ENCODE measurements at places on chromosomes 6 and 20. TPM values are rescaled to one million over a fixed set of nuclear protein-coding genes. Genes with fewer than 3 reads are reported as not detected.

DNA sequence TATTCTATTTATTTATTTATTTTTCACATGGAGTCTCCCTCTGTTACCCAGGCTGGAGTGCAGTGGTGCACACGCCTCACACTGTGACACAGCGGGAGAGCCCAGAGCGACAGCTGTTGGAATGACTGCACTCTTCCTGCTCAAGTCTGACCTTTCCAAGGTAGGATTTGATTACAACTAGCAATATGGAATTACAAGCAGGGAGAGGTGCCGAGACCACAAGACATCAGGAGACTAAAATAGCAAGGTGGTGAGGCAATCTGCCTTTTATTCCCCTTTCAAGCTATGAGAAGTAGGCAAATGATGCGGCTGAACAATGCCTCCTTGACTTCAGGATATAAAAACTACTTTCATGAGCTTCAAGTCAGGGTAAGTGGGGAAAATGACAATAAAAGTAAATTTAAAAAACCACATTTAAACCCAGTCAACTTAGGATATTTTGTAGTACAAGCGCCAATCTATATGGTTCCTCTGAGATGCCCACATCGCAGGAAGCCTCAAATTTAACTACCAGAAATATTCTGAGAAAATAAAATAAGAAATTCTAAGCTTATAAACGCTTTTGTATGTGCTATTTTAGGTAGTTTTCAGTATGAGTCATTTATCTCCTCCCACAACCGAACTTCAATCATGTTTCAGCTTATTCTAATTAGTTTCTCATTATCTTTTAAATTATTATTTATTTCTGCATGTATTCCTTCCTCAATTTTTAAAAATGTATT, 146.9 kb upstream of the SGK1 start:
- no peaks in the 10 kb centered on the region for H3K36me3 ChIP-seq
- no peak overlapping the region for H3K4me3 ChIP-seq
- H3K27ac ChIP-seq: no peak overlapping the region
- H3K27me3 ChIP-seq: no peaks in the 10 kb centered on the region
- no peak for DNase-seq
- no peaks in the 10 kb centered on the region for H3K4me1 ChIP-seq

DNA sequence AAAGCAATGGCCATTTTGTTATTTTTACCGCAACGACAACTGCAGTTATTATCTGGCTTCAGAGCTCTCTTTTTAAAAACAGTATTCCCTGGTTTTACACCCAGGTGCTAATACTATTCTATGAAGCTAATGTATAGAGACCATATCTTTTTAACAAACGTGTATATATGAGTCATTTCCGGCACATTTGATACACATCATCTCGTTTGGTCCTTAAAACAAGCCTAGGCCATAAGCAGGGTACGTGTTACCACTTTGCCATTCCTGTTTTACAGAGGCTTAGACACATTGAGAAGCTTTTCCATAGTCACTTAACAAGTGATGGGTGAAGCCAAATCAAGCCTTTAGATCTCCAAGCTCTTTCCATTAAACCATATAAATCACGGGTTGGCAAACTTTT, 5.5 kb downstream of the TRAF3IP2 start:
- peaks cover 83% of the 10 kb centered on the region for H3K4me1 ChIP-seq
- H3K4me3 ChIP-seq: no peak overlapping the region
- peak overlapping the region; percentile 73 for H3K27ac ChIP-seq
- DNase-seq: no peak

GRCh38 chr6:144346719-144347447, 61.7 kb downstream of the UTRN start:
- no peaks in the 10 kb centered on the region for H3K36me3 ChIP-seq
- H3K27ac ChIP-seq: peak overlapping the region; percentile 23
- no peak overlapping the region for H3K4me3 ChIP-seq

DNA sequence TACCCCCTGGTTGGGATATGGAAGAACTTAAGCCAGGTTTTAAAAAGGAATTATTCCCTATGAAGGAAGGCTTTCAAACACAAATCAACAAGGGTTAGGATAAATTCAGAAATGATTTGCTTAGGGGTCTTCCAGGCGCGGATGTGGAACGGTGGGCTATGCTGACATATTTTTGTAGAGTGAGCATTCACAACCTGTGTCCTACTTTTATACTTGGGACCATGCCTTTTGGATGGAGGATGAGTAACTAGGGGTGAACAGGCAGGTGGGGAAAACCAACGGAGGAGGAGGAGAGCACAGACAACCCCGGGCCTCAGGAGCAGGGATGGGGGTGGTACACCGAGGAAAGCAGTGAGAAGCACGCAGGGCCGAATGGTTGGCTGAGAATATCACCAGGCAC, 5.9 kb downstream of the MYLK4 start:
- peak overlapping the region; percentile 54 for H3K27ac ChIP-seq
- no peaks in the 10 kb centered on the region for H3K27me3 ChIP-seq
- peaks cover 6% of the 10 kb centered on the region for H3K4me1 ChIP-seq
- no peak for DNase-seq

The EPPIN gene
- total RNA-seq: 0.09 TPM

The ZNF831 gene
- 1.0 TPM for total RNA-seq

GRCh38 chr6:43060034-43060754, 763 bp downstream of the KLC4 start:
- H3K4me3 ChIP-seq: peak overlapping the region; percentile 62
- H3K27me3 ChIP-seq: no peaks in the 10 kb centered on the region
- peaks cover 23% of the 10 kb centered on the region for H3K36me3 ChIP-seq
- H3K4me1 ChIP-seq: peaks cover 5% of the 10 kb centered on the region
- DNase-seq: peak; percentile 30

The NRSN1 gene
- total RNA-seq: 0.17 TPM

GRCh38 chr6:108535114-108535742, 25.5 kb upstream of the FOXO3 start:
- no peaks in the 10 kb centered on the region for H3K27me3 ChIP-seq
- H3K4me1 ChIP-seq: no peaks in the 10 kb centered on the region
- no peaks in the 10 kb centered on the region for H3K36me3 ChIP-seq

DNA sequence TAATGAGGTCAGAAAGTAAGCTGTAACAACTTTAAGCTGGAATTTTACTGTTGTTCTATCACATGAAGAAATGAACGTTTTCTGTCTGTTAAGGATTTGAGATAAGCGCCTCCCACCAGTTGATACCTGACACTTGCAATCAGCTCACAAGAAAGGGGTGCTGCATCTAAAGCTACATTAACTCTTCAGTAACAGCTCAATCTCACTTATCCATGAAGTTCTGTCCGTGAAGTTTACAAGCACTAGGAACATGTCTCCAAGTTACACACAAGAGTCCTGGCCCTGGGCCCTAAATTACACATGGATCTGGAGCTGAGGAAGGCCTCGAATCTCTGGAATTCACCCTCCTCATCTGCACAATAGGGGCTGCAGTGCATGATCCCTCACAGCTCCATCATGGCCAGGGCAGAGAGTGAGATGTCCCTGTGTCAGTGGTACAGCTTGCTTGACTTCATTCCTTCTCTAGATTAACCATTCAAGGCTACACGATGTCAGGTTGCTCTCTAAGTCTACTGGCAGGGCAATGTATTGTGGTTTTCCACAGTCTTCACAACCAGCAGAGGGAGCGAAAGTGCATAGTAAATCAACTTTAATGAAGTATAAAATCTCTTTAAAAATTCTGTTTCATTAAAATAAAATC, 182.4 kb upstream of the MCHR2 start:
- no peaks in the 10 kb centered on the region for H3K27me3 ChIP-seq
- no peak overlapping the region for H3K27ac ChIP-seq
- DNase-seq: peak; percentile 34
- H3K36me3 ChIP-seq: no peaks in the 10 kb centered on the region
- peaks cover 4% of the 10 kb centered on the region for H3K4me1 ChIP-seq

DNA sequence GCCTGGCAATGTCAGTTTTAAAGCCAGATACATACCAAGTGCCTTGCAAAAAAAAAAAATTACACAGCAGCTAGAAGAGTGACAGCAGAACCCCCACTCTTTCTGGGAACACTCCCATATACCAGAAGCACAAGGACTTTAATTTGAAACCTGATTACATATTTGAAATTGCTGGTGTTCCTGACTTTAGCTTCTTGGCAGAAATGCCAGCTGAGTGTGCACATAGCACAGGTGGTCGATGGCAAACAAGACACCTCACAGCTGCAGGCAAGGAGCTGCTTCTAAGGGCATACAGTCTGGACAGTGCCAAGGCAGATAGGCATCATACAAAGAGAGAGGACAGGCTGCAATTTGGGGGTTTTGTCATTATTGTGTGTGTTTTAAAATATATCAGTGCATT, 150.7 kb upstream of the SGK1 start:
- H3K36me3 ChIP-seq: no peaks in the 10 kb centered on the region
- H3K4me1 ChIP-seq: no peaks in the 10 kb centered on the region
- no peaks in the 10 kb centered on the region for H3K27me3 ChIP-seq
- peak; percentile 4 for DNase-seq
- H3K27ac ChIP-seq: no peak overlapping the region
- H3K4me3 ChIP-seq: no peak overlapping the region

GRCh38 chr6:111521497-111522270, 38.7 kb upstream of the REV3L start:
- H3K27ac ChIP-seq: no peak overlapping the region
- no peaks in the 10 kb centered on the region for H3K27me3 ChIP-seq
- no peaks in the 10 kb centered on the region for H3K4me1 ChIP-seq
- H3K4me3 ChIP-seq: no peak overlapping the region
- DNase-seq: no peak

GRCh38 chr6:150129616-150130505, 13.0 kb upstream of the PPP1R14C start:
- peaks cover 2% of the 10 kb centered on the region for H3K4me1 ChIP-seq
- no peaks in the 10 kb centered on the region for H3K27me3 ChIP-seq
- no peak overlapping the region for H3K4me3 ChIP-seq
- no peak for DNase-seq
- no peak overlapping the region for H3K27ac ChIP-seq

DNA sequence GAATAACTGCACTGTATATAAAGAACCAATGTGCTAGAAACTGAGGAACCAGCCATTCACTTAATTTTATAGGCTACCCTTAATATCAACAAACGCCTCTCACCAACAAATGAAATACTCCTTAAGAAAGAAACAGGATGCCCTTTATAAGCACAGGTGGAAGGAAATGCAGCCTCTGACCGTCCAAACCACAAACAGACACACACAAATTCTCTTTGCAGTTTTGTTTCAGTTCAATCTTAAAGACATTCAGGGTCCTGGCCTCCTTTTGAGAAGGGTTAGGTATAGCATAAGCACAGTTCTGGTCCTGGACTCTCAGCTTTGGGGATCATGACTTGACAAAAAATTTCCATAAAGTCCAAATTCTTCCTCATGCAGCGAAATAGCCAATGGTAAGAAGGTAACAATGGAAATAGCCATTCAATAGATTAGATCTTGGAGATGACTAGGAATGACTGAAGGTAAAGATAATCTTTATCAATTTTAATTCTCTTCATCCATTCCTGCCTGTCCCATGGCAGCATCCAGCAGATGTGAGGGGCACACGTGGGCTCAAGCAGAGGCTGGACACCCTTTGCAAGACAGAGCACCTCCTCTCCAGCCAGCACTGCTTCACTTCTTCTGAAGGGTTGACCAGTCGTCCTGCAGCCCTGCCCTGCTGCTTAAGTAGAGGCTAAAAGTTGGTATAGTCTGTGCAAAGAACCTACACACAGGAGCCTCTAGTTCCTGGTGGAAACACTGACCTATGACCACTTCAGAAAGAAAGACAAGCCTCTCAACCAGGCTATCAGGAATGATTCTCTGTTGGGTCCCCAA, 123.9 kb downstream of the CD83 start:
- no peak overlapping the region for H3K27ac ChIP-seq
- no peaks in the 10 kb centered on the region for H3K27me3 ChIP-seq
- DNase-seq: no peak
- H3K4me3 ChIP-seq: no peak overlapping the region
- no peaks in the 10 kb centered on the region for H3K4me1 ChIP-seq

DNA sequence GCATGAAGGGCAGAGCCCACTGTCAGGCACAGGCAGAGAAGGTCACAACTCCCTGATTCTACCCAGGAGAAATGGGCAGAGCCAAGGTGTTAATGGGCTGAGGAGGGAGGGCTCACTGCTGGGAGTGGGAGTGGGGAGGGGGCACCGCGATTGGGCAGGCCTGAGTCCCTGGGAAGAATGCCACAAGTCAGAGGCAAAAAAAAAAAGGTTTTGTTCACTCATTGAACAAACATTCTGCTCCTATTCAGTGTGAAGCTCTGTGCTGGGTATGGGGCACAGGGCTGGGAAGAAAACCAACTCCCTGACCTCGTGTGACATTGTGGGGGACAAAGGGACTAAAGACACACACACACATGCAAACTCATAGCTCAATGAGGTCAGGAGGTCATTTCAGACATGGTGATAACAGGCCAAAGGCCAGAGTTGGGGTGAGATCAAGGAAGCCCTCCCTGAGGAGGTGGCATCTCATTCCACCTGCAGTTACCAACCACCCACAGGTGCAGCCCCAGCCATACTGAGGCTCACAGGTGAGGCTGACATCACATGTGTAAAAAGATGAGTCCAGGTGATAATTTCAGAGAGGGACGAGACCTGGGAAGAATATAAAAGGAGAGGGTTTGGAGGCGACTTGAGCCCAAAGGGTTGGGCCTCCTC, 3.2 kb upstream of the PMEPA1 start:
- H3K36me3 ChIP-seq: no peaks in the 10 kb centered on the region
- H3K4me1 ChIP-seq: peaks cover 21% of the 10 kb centered on the region
- H3K27ac ChIP-seq: no peak overlapping the region
- no peaks in the 10 kb centered on the region for H3K27me3 ChIP-seq

GRCh38 chr20:62089393-62089792, 23.7 kb upstream of the TAF4 start:
- H3K4me3 ChIP-seq: no peak overlapping the region
- H3K27me3 ChIP-seq: no peaks in the 10 kb centered on the region
- no peaks in the 10 kb centered on the region for H3K36me3 ChIP-seq
- no peak for DNase-seq
- H3K27ac ChIP-seq: no peak overlapping the region

The HRH3 gene
- total RNA-seq: not detected

- H3K36me3 ChIP-seq: no peaks in the 10 kb centered on the region
- H3K27me3 ChIP-seq: no peaks in the 10 kb centered on the region
- H3K27ac ChIP-seq: no peak overlapping the region
- no peak overlapping the region for H3K4me3 ChIP-seq
- DNase-seq: no peak
These were observed 25.4 kb upstream of the GMNN start for GRCh38 chr6:24749297-24749696.

DNA sequence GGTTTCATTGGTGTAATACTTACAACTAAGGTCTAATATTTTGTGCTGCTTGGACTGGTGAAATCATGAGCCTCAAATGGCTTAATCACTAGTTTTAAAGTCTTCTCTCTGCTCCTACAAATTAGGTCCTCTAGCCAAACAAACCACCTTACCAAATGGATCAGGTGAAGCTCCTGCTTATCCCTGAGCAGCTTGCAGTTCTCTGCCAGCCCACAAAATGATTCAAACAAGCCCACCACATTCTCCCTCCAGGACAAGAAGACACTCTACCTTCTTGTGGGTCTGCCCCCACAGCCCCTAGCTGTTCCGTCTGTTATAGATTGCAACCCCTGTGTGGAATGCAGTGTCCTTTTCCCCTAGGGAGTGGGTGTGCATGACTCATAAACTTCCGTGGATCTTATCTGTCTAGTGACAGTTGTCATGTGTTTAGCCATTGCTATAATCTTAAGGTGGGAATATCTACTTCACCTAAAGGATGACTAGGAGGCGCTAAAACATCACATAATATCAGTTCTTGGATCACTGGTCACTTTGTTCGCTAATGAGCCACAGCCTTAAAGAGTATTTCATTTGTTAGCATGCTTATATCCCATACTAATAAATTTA, 940.5 kb upstream of the MANEA start:
- no peaks in the 10 kb centered on the region for H3K36me3 ChIP-seq
- no peaks in the 10 kb centered on the region for H3K4me1 ChIP-seq
- DNase-seq: no peak
- no peak overlapping the region for H3K27ac ChIP-seq
- no peak overlapping the region for H3K4me3 ChIP-seq

- H3K36me3 ChIP-seq: no peaks in the 10 kb centered on the region
- no peaks in the 10 kb centered on the region for H3K27me3 ChIP-seq
- peaks cover 2% of the 10 kb centered on the region for H3K4me1 ChIP-seq
- DNase-seq: no peak
- H3K4me3 ChIP-seq: no peak overlapping the region
These were observed 143.3 kb downstream of the UST start for GRCh38 chr6:148890096-148890495.
